ENCODE measurements at places on chromosomes 12 and 14.
A peak's percentile ranks its signal among the peaks of the same experiment; 100 is the strongest.

DNA sequence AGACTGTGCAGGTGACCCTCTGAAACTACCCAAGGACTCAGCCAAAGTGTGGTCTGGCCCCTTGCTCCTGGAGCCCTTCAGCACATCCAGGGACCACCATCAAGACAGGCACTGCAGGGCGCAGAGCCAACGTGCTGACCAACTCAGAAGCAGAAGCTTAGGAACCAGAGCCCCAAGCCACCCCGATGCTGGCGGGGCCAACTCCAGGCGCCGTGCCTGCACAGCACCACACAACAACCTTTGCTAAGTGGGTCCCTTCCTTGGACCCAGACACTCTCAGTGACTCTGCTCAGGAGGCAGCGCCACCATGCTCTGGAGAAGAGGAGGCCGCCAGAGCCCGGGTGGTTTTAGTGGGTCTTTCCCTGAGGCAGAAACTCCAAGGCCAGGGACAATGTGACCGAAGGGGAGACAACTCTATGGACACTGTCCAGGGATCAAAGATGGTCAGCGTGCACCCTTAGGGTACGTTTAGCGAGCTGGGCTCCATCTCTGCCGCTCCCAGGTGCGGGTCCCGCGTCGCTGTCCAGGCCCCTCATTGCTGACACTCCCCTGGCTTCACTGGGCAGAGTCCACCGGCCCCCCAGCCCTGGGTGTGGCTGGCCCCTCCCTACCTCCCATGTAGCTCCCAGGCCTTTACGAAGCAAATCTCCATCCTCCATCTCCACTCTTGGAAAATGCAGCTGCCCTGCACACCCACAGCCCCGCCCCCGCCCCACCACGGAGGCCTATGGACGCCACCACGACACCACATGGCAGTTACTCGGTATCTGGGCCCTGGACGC lies 16.1 kb downstream of the CHGA start:
- no peak for DNase-seq

- DNase-seq, result peak; percentile 64
Measured at GRCh38 chr12:107903341-107904061, 129.0 kb downstream of the ASCL4 start.

- DNase-seq, result no peak
Measured at GRCh38 chr14:77965919-77966435, 166.1 kb downstream of the ADCK1 start.

DNA sequence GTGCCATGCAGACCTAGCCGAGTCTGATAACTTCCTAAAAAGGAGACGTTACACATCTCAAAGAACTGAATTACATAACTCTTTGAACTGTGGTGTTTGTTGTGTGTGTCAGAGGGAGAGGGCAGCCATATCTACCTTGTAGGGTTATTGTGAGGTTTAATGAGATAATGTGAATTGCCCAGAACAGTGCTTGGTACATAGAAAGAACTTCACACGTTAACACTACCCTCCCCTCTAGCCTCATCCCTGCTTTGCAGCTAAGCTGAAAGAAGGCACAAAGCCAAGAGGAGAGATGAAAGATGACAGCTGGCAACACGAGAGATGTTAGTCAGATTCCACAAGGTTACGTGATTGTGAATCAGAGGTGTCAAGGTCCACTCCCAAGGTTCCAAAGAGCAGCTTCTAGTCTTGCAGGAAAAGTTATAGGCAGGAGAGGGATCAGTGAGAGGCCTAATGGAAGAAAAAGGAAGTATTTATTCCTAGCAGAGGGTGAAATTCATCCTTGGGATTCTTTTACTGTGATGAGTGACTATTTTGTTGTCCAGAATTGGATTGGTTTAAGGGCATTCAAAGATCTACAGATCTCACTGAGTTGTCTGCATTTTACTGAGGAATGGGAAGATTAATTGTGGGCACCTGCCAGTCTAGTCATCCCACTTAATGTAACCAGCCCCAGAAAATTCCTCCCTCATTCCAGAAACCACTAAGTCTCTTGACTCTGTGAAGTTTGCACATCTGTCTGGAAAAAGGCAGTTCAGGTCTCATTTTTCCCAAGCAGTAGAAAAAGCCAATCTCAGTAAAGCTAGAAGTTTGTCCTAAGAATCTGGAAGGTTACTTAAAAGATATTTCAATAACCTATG lies 25.9 kb upstream of the WNK1 start:
- DNase-seq, result no peak

DNA sequence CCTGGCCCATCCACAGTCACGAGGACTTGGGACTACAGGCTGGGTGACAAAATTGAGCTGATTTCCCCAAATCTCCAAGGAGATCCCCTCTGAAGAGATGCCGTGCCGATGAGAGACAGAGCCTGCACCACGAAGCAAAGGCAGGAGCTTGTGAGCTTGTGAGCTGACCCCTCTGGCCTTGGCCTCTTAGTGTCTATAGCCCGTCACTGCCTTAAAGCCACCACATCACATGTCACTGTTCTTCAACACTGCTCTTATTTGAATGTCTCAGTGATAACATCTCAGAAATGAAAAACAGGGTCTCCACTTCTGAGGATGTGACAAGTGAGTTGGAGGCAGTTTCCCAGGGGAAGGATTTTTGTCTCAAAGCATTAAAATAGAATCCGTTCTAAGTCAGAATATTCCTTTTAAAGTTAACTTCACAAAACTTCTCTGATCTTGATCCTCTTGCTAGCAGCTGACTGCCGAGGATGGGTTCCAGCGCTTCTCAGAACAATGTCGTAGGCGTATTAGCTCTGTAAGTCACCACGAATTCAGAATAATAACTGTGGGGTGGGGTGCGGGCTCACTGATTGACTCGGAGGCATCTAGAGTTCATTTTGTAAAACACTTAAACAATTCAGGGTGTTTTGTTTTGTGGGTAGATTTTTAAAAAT lies 37.5 kb downstream of the CHST11 start:
- no peak for DNase-seq

DNA sequence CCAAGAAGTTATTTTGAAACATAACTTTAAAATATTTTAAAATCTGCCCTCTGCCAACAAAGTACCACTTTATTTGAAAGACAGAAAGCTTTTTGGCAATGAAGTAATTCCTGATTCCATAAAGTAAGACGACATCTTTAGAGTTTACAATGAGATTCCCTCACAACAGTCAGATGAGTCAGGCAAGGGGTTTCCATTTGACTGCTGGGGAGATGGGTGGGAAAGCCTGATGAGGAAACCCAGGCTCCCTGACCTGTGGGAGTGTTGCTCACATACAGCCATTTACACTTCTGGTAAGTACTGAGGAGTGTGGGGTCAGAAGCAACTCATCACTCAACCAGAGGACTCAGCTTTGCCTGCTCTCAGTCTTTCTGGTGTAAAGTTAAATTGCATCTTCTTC lies 10.2 kb downstream of the KITLG start:
- no peak for DNase-seq
